ENCODE measurements at places on chromosomes 11 and 22. TPM values are rescaled to one million over a fixed set of nuclear protein-coding genes. Genes with fewer than 3 reads are reported as not detected.

The LSP1 gene
- 72.7 TPM for polyA plus RNA-seq

The NTM gene
- 23.1 TPM for polyA plus RNA-seq

DNA sequence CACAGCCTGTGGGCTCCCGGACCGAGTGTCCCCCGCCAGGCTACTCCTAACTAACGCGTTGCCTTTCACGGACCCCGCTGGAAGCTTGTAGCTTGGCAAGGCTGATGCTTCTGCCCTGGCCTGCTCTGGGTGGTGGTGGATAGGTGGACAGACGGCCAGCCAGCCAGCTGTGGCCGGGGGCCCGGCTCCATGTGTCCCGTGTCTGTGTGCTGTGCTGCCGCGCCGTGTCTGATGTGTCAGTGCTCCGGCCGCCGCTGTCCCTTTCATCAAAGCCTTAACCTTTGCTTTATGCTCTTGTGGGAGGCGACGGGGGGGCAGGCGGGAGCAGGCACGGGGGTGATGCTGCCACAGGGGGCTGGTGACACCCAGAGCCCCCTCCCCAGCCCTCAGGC is 5.0 kb downstream of the CCDC188 start:
- no peak for DNase-seq

GRCh38 chr11:134278356-134278755 is 2.2 kb downstream of the GLB1L3 start:
- no peak for DNase-seq
